ENCODE measurements at places on chromosomes 6 and 20.

- DNase-seq = peak; percentile 1
These were observed 188.7 kb downstream of the CDC5L start for GRCh38 chr6:44576132-44576631.

DNA sequence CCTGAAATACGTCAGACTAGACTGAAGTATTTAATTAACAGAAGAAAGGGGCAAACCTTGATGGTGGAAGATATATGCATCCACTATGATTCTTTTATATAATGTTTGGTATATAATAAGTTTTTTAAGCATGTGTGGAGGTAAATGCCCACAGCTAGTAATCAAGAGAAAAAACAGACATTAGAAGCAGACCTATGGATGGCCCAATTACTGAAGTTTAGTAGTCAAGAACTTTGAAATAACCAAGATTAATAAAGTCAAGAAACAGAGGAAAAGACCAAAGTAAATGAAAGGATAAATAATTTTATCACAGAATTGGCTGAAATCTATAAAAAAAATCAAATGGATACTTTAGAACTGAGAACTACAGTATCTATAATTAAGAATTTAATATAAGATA is 15.3 kb downstream of the TTI1 start:
- DNase-seq = no peak

DNA sequence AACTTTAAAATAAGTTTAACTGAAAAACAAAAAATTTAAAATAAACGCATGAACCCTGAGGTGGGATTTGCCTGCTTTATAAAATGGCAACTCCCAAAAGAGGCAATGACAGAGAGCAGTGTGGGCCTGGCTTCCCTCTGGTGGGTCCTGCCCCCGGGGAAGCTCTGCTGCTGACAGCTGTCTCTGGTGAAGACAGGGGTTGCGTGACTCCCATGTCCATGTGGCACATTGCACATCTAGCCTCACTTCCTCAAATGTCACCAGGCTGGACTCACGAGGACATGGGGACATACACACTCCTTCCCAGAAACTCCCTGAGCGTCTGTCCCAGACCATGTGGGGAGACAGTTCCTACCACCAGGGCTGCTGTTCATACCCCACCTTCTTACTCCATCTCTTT is 66.2 kb downstream of the ABHD12 start:
- no peak for DNase-seq

GRCh38 chr6:162468326-162468725 is 259.2 kb downstream of the PRKN start:
- DNase-seq = no peak
